Transverse colon (tissue), 4 donors: ENCODE measurements at places on chromosomes 6 and 20. TPM values are rescaled to one million over a fixed set of nuclear protein-coding genes. Genes with fewer than 3 reads are reported as not detected.
A peak's percentile ranks its signal among the peaks of the same experiment; 100 is the strongest.

DNA sequence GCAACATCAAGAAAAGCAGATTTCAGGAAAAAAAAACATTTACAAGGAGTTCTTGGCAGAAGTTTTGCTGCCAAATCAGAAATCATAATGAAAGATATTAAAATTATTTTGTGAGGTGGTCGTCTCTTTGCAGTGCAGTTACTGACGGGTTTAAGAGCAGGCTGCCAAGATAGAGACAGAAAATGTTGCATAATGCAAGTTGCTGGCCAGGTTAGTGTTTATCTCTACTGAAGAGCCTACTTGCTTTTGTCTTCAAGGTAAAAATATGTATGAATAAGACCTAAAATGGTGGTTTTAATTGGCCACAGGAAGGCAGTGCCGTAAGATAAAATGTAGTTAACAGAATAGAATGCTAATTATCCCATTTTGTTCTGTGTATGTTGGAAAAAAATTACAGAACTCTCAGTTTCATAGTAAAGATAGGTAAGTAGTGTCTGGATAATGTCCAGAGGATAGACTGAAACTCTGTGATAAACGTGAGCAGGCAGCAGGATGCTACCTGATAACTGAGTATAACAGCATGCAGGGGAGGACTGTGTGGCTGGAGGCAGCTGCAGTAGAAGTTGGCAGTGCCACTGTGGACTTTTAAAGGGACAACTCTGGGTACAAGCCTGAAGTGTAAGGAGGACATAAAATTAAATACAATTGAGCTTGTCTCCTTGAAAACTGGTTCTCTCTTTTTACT is 13.9 kb downstream of the FOXO3 start:
- no peak for DNase-seq

- DNase-seq: no peak
Observed at GRCh38 chr6:158847786-158848185, 28.6 kb upstream of the EZR start.

GRCh38 chr6:55198715-55199114 is 24.4 kb downstream of the HCRTR2 start:
- DNase-seq: no peak

GRCh38 chr6:30719356-30719755 is 796 bp upstream of the TUBB start:
- DNase-seq: no peak

DNA sequence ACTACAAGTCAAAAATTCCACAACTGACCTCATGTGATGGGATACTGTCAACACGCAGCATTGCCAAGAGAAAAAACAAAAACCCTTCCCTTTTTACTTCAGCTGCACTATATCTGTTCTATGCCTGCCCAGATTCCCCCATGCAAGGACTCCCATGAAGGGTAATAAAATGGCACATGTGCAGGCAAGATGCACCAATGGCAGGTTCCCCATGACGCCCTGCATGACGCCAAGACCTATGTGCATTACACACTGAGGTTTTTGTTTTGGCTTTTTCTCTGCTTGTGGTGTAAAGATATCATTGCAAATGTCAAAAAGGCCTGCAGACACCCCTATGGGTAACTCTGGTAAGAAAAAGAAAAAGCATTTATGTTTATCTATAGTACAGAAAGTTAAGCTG is 403.4 kb downstream of the HDGFL1 start:
- DNase-seq: no peak

GRCh38 chr6:10278746-10279145 is 136.1 kb downstream of the TFAP2A start:
- no peak for DNase-seq

GRCh38 chr6:167125410-167125809 is 2.5 kb downstream of the CCR6 start:
- DNase-seq: no peak

Gene ERVFRD-1
- not detected for total RNA-seq

GRCh38 chr6:52361945-52362442 is at the start of gene PAQR8:
PAQR8 (plus strand) TSS chr6:52362151; CDS start chr6:52403214, 41,063 bp downstream.
- DNase-seq: peak; percentile 86

DNA sequence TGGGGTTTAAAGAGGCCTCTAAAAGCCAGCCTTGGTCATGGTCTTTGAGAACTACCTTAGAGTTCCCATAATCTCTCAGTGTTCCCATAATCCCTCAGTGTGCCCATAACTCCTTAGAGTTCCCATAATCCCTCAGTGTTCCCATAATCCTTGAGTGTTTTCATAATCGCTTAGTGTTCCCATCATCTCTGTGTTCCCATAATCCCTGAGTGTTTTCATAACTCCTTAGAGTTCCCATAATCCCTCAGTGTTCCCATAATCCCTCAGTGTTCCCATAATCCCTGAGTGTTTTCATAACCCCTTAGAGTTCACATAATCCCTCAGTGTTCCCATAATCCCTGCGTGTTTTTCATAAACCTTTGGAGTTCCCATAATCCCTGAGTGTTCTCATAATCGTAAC is 199.2 kb downstream of the QKI start:
- DNase-seq: no peak

GRCh38 chr20:62688855-62689460 is 19.7 kb upstream of the NTSR1 start:
- DNase-seq: no peak

DNA sequence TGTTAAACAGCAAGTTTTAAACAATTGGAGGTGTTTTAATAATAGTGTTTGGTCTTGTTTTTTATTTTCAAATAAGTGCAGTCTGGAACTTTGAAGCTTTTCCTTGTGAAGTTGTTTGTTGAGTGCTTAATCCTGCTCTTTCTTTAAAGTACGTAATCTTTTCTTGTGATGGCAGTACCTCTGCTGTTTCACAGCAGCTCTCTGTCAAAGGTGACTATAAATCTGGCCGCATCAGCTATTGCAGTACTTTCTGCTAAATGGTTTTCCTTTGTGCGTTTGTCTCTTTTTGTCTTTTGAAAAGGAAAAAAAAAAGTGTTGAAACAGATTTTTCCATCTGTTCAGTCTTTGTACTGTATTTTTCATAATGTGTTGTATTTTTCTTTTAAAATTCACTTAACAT is 12.7 kb downstream of the STXBP5 start:
- DNase-seq: no peak

Gene HSPA1A
- 244 TPM for total RNA-seq

Gene KHDRBS2
- total RNA-seq: 2.1 TPM

Gene SLC17A9
- 2.9 TPM for total RNA-seq

DNA sequence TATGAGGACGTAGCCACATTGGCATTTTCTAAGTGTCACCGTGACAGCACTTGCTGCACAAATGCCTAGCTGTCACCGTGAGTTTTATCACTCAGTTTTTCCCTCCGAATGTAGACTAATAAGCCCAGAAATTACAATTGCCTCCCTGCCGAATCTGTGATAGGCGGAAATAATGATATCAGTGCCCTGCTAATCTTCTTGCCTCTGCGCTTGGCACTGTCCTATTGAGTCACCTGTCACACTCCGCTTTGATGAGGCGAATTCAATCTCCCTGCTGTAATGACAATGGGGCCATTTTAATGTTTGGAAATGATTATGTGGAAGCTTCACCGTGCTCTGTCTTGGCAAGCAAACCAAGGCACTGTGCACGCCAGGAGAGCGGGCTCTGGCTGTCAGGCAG is 112.8 kb downstream of the LINC00237 start:
- DNase-seq: no peak

DNA sequence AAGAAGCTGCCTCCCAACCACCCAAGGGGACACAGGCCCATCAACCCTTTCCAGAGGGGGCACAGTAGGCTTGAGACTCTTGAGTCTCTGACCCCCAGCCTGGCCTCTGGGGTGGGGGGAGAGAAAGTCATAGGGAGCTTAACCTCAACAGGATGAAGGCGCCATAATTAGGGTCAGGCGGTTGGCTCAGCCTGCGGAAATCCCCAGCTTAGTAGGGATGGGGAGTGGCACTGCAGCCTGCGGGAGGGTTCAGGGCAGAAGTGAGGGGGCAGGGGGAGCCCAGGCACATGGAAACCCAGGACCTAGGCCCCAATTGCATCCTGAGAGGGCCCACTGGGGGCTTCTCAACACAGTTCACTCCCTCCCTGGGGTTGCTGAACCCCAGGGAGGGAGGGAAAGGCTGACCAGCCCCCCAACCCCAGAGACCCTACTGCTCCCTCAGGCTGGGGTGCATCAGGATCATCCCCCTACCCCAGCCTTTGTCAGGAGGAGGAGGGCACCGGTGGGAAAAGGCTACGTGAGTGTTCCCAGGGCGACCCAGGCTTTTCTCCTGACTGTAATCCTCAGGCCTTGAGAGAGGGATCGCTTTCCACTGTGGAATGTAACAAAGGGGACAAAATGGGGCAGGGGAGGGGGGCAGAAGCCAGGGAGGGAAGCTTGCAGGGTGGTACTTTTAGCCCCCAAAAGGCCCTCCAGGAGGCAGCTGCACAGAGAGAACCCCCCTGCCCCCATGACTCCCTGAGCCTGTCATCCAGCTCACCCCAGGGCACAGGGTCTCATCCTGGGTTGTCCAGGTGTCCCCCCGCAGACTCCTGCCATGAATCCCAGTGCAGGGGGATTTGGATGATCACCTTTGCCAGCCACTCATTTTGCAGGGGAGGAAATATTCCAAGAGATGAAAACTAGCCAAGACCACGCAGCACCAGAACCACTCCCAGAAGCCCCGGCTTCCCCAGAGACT is 46.4 kb downstream of the MRPL14 start:
- DNase-seq: no peak

Gene CYP21A2
- 0.27 TPM for total RNA-seq

Gene IYD
- 16.7 TPM for total RNA-seq

GRCh38 chr6:153525998-153526397 is 394.9 kb upstream of the RGS17 start:
- no peak for DNase-seq

Gene SMLR1
- total RNA-seq: not detected

Gene DPPA5
- total RNA-seq: not detected

GRCh38 chr6:31083742-31084354 is 28.5 kb downstream of the C6orf15 start:
- peak; percentile 44 for DNase-seq

DNA sequence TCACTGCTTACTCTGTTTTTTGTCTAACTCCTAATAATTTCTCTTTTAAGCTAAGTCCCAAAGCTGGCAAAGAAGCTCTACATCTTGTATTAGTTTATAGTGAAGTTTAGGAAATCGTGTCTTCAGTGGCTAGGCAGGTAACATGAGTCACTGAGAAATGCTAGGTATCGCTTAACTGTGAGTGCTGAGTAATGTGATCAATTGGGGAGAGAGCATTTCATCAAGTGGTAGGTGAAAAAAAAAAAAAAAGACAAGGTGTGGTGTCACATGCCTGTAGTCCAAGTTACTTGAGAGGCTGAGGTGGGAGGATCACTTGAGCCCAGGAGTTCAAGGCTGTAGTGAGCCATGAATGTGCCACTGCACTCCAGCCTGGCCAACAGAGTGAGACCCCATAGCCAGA is 125.3 kb downstream of the FAM83B start:
- no peak for DNase-seq

GRCh38 chr6:141946502-141946901 is 186.2 kb upstream of the GJE1 start:
- no peak for DNase-seq

DNA sequence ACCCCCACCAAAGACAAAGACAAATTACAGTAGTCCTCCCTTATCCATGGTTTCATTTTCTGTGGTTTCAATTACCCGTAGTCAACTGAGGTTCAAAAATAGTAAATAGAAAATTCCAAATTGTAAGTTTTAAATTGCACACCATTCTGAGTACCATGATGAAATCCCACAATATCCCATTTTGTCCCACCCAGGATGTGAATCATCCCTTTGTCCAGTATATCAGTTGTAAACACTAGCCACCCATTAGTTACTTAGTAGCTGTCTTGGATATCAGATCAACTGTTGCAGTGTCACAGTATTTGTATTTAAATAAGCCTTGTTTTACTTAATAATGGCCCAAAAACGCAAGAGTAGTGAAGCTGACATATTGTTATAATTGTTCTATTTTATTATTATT is 364.0 kb upstream of the ARID1B start:
- DNase-seq: no peak

Gene PBOV1
- total RNA-seq: not detected

- DNase-seq: no peak
Observed at GRCh38 chr6:45472382-45472781, 94.6 kb upstream of the SUPT3H start.

DNA sequence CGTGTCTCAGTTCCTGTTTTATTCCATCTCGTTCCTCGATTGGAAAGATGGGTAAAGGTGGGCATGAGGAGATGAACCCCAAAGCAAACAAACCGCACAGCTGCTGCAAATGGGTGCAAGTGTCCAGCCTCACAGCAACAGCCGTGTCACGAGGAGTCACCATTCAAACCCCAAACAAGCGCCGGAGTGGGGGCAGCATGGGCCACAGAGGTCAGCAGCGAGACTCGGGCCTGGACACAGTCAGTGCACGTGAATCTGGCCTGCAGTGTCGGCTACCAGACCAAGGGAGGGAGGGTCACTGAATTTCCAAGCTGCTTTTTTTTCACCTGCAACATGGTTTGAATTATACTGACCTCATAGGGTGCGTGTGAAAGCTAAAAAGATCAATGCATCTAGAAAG is 63.5 kb downstream of the EZR start:
- no peak for DNase-seq

- DNase-seq: no peak
Observed at GRCh38 chr6:131883016-131883415, 68.2 kb downstream of the CCN2 start.

Gene NELFE
- total RNA-seq: 114 TPM

- no peak for DNase-seq
Observed at GRCh38 chr6:26273673-26274588, 91.1 kb upstream of the BTN3A2 start.

DNA sequence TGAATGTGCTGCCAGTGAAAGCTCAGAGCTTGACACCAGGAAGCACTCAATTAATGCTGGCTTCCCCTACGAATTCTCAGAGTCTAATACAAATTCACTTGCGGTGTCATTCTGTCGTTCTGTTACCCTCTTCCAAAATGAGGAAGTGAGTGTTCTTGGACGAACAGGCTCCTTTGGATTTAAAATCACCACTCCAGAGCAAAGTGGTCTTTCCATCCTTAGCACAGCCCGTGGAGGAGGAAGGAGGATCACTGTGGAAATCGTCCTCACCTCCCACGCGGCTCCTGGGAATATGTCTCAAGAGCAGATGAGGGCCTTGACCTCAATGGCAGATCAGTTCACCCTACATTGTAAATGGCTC is 41.7 kb downstream of the RIOK1 start:
- DNase-seq: no peak

- DNase-seq: no peak
Observed at GRCh38 chr6:52910091-52910490, 593 bp upstream of the GSTA3 start.

DNA sequence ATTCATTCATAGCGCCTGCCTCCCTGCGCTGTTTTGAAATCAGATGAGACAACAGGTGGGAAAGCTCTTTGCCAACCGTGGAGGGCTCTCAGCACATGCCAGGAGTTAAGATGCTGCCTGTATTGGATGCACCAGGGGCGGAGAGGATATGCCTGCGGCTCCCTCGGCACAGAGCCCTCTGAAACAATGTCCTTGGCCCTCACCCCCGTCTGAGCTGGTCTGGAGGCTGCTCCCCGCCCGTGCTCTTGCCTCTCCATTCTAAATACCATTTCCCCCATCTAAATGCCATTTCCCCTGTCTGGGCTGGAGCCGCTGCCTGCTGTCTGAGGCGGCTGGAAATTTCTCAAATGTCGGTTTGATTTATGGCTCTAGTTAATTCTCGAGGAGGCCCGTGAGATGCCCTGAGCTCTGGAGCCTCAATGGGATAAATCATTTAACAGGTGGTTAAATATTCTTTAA is 50.8 kb upstream of the MLN start:
- no peak for DNase-seq
